ENCODE measurements at places on chromosomes 11 and 22.

DNA sequence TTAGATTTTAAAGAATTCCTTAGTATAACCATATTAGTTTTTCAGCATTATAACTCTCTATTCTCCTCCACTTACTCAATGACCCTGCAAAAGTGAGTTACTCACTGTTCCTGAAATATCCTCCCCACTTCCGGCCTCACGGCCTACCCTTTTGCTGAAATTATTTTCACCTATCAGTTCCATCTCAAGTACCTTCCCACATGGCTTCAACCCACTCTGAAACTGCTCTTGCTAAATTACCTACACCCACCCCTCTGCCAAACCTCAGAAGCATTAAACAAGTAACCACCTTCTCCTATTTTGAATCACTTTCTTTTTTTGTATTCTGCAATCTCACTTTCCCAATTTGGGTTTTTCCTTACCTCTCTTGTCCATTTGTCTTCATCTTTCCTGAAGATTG is 37.7 kb downstream of the OR5P2 start:
- no peak for DNase-seq

DNA sequence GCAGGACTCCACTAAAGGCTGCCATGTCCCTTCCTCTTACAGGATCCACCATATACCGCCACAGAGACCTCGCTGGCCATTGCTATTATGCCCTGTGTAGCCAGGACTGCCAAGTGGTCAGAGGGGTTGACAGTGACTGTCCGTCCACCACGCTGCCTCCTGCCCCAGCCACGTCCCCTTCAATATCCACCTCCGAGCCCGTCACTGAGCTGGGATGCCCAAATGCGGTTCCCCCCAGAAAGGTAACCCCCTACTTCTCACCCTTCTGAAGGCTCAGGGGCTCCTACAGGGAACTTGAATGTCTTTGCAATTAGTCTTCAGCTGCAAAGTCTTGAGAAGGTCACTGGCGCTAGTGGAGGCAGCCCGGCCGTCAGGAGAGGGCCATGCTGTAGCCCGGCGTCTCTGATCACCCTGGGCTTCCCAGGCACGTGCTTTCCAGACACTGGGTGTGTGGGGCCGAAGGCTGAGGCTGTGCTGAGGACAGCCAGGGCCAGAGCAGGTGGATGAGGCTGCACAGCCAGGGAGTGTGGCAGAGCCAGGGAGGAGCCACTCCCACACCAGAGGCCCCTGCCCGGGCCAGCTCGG is 30.0 kb upstream of the MUC5B start:
- no peak for DNase-seq

- no peak for DNase-seq
Observed at GRCh38 chr11:134762248-134763029, 350.4 kb upstream of the B3GAT1 start.

DNA sequence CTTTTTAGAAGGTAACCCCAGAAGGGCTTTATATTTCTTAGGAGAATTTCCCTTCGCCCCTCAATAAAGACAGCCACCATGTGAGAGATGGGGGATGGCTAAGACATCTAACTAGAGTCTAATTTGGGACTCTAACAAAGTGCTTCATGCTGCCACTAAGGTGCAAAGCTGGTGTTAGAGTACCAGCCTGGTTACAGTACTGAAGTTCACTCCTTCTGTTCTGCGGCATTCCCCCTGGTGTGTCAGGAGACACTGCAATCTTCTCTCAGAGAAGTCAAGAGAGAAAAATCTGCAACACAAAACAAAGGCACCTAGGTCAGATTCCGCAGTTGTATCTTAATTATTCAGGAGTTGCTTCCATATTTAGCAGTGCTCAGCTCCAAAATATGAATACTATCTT is 603.0 kb upstream of the CADM1 start:
- no peak for DNase-seq

GRCh38 chr11:64132191-64132771 is 33.6 kb downstream of the MACROD1 start:
- DNase-seq: peak; percentile 12

DNA sequence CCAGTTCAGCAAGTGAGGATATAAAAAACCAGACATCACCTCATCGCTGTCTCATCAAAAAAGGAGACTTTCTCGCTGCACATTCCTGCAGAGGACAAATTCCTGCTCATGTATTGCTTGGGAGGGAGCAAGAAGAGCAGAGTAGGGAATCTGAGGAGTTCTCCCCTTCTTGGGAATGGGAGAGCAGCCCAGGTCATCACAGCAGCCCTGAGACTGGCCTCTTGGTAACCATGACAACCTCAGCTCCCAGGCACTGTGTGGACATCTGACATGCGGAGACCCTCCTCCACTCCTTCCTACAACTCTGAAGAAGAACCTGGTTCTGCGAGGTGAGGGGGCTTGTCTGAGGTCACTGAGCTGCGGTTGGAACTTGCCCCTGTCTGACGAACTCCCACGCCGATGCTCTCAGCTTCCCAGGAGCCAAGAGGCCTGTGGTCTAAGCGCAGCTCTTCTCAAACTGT is 17.9 kb downstream of the RFPL1 start:
- no peak for DNase-seq

DNA sequence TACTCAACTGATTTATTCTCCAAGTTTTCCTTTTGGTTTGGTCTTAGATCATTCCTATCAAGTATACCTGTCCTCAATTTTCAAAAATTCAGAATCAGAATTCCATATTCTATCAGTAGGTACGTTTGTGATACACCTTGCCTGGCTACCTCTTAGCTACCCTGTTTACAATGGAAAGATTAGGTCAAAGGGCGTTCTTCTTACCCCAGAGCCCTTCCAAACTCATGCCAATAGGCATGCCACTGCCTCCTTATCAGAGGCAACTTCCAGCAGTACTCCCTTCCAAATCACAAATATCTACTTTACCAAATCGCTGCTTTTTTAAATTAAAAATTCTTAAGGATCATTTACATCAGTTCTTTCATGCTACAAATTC is 1.0 kb downstream of the PATL1 start:
- no peak for DNase-seq

GRCh38 chr11:90614318-90614717 is 391.5 kb upstream of the CHORDC1 start:
- no peak for DNase-seq

- DNase-seq: no peak
Observed at GRCh38 chr11:210803-211180, 3.3 kb downstream of the RIC8A start.

DNA sequence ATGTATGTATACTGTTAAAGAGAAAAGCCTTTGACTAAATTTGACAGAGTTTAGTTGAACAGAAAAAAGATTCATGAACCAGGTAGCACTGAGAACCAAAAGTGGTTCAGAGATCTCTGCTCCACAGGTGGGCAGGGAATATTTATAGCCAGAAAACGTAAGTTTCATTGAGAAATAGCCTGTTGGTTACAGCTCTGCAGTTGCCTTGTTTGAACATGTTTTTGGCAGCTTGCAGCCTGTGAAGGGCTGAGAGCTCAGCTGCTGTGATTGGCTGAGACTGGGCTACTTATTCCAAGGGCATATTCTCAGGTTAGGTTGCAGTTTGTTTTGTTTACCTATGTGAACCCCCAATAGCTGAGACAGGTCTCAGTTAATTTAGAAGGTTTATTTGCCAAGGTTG is 13.5 kb upstream of the ZNF74 start:
- no peak for DNase-seq

DNA sequence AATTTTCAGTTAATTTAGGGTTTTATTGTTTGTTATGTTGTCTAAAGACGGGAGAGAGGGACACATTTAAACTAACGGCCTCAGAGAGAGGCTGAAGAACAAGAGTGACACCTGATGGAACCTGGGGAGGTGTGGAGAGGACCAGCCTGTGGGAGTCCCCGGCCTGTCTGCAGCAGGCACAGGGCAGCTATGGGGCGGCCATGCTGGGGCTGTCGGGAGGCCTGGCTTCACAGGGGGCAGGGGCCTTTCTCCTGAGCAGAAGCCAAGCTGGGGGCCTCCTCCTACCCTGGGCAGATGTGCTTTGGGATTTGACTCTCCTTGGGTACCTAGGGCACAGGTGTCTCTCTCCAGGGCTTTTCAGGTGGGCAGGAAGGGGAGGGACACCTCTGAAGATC is 21.9 kb downstream of the RELT start:
- no peak for DNase-seq

DNA sequence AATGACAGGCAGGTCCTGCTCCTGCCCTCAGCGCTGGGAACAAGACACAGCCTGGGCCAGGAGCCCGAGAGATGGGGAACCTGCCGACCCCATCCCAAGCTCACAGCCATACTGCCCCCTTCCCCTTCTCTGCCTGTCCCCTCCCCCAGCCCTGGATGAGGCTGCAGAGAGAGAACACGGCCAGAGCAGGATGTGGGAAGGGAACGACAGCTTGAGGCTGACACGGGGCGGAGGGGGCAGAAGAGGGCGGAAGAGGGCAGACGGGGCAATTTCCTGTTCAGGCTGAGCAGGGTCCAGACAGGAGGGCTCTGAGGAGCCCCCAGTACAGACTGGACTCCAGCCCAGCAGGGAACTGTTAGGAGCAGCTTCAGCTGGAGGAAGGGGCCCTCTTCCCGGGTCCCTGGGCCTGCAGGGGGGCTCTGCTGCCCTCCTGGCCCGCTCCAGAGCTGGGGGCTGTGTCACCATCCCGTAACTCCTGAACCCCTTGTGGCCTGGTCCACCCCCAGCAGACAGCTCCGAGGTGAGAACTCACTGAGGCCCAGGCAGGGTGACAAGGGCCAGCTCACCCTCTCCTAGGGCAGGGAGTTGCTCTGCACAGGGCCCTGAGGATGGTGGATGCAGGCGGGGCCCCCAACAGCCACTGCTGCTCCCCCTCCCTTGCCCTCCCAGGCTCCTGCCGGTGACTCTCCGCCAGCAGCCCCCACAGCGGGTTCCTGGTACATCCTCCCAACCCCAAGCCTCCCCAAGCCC is 5.7 kb downstream of the CTSD start:
- no peak for DNase-seq

DNA sequence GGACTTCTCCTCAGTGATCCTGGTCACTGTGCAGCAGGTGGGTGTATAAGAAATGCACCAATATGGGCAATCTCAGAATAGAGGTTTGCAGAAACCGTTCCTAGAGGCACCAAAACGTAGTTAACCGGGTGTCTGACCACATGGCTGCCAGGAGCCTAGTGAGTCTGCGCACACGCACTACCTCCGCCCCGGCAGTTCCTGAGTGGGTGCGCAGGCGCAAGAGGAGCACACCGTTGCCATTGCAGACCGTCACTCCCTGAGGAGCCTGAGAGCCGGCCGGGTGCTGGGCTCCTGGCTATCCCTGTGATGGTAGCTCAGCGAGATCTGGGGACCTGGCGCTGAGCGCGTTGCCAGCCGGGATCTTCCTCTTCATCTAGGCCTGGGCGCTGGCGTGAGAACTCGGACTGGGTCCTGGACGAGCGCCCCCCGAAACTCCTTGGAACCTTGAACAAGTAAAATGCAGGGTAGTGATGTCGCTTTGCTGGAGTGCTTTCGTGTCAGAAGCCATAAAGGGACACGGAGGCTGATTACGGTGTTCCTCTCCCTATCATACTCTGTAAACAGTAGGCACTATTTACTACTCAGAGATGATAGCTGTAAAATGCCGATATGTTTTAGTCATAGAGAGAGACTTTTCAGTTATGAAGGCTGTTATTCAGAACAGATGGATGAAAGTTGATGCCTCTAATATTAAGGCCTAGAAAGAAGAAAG is at the start of gene MS4A13:
Gene MS4A13 (plus strand): TSS at position 249 of the 712 bp plus-strand sequence. CDS start 2,692 bp downstream, outside the sequence.
- DNase-seq: no peak

DNA sequence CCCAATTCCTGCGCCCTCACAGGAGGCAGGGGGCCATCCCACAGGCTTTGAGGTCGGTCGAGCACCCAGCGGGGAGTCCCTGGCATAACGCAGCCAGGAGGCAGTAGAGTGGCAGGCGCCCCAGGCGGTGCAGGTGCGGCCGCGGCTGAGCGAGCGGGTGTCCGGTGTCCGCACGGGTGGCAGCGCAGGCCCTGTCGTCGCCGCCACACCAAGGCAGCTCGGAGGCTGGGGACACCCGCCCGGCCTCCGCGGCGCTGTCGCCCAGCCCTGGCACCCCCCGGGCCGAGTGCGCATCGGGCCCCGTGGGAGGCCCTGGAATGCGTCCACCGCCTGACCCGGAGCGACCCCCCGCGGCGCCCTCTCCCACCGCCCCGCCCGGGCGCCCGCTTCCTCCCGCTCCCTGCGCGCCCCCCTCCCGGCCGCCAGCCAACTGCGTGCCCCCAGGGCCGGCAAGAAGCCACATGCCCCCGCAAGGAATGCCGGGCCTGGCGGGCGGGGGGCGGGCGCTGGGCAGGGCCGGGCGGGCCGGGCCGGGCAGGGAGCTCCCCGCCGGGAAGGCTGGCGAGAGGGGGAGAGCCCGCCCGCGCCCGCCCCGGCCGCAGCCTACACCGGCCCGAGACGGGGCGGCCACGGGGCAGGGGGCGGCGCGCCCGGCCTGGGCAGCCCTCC is 33.9 kb downstream of the PRDM11 start:
- no peak for DNase-seq

DNA sequence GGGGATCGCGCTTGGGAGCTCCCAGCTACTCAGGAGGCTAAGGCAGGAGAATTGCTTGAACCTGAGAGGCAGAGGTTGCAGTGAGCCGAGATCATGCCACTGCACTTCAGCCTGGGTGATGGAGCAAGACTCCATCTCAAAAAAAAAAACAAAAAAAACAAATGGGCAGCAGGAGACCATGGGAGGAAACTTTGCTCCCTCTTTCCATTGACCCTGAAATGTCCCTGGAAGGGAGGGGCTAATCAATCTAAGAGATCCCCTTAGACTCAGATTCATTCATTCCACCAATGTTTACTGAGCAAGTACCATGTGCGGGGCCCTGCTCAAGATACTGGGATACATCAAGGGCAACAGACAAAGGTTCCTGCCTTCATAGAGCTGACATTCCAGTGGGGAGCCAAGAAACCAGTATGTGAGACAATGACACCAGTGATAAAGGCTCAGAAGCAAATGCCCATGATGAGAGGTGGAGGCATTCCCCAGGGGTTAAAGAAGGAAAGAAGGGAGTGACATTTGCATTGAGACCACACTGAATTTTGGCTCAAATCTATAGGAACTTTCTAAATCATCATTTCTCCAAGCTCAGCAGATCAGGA is 37.7 kb upstream of the TFIP11 start:
- no peak for DNase-seq

- no peak for DNase-seq
Observed at GRCh38 chr11:10267821-10268220, 26.2 kb downstream of the SBF2 start.

DNA sequence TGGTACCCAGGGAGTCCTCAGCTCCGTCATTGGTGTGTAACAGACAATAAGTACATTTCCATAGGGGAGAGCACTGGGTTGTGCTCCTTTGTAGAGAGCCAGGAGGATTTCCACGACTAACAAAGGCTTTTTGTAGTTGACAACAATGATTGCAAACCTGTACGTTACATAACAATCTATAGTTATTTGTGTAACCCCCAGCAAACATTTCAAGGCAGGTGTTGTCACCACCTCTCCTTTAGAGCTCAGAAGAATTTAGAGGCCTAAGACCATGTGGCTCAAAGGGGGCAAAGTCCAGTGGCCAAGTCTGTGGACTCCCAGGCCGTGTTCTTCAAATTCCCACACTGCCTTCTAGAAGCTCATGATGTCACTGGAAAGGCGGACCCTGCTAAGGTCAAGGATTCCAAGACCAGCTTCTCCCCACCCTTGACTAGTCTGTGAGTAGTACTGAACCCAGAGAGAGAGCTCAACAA is 15.8 kb downstream of the RPL27A start:
- DNase-seq: no peak

- no peak for DNase-seq
Observed at GRCh38 chr11:57904376-57904775, 119.3 kb upstream of the OR9Q1 start.
